ENCODE measurements at places on chromosomes 3 and 15.

- no peak for DNase-seq
Measured at GRCh38 chr3:186100398-186100797, 8.5 kb downstream of the ETV5 start.

- no peak for DNase-seq
Measured at GRCh38 chr15:34203936-34204335, 6.0 kb downstream of the KATNBL1 start.

- no peak for DNase-seq
Measured at GRCh38 chr3:74621581-74621980, 7.1 kb upstream of the CNTN3 start.

DNA sequence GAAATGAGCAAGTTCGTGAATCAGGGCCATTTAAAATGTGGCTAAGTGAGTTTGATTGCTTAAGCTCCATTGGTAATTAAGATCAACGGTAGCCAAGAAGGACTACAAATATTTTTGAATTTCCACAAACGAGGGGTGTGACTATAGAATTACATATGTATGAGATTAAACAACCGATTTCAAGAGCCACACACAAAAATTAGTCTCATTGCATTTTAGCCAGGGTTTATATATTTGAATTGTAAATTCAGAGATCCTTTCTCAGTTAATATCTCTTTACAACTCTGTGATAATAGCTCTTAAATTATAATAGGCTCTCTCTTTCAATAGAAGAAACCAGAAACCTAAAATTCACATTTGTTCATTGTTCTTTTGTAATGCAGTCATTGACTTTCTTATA, 325.6 kb upstream of the ICE2 start:
- DNase-seq, result no peak

DNA sequence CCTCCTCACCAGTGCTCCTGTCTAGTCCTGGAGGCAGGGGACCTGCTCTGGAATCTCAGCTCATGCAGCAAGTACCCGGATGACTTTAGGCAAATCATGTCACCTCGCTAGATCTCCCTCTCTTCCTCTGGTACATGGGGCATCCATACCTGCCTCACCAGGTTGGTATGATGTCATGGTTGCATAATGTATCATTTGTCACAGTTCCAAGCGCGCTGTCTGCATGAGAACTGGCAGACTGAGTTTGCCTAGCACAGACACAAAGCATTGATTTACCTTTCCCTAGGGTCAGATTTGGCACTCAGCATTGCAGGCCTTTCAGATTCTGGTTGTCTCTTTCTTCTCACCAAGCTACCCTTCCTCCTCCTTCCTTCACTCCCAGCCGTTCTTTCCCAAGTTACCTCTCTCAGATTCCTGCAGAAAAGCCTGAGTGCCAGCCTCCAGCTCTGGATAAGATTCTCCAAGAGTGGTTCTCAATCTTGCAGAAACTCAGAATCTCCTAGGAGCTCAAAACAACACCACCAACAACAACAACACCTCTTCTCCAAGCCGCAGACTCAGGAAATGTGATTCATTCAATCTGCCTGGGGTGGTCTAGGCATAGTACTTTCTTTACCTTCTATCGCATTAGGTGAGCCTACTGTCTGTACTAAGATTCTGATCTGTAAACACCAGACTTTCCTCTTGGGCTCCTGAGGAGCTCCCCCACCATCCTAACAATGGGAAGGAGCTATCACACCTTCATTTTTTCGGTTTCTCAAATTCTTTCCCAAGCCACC, 29.5 kb downstream of the FAM43A start:
- DNase-seq, result no peak

GRCh38 chr3:123076496-123077418, 9.9 kb downstream of the PDIA5 start:
- DNase-seq, result no peak

DNA sequence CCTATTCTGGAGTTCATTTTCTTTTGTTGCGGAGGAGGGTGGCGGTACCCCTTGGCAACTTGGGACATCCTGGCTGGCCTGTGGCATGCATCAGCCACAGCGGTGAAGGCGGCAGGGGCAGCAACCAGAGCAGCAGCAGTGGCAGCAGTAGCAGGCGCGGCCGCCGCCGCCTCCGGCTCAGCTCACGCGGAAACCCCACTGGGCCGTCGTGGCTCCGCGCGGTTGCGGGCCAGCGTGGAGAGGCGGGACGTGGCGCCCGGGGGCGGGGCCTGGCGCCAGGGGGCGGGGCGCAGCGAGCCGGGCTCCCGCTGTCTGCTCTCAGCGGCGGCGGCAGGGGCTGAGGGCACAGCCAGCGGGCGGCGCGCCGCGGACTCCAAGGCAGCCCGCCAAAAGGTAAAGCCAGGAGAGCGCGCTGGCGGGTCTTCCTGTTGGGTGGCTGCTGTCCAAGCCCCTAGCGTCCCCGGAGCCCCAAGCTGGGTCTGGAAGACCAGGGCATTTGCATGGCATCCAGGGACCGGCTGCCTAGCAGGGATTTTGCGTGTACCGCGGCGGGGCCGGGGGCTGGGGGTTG, 334.4 kb upstream of the THRB start:
- DNase-seq, result peak; percentile 79

GRCh38 chr15:80991421-80991820, 1.8 kb upstream of the MESD start:
- DNase-seq, result no peak

GRCh38 chr3:99934975-99935797, 117.5 kb downstream of the CMSS1 start:
- DNase-seq, result peak; percentile 58

- no peak for DNase-seq
Measured at GRCh38 chr3:115996420-115997108, 373.3 kb downstream of the GAP43 start.

- DNase-seq, result no peak
Measured at GRCh38 chr3:4837374-4837930, 141.8 kb upstream of the BHLHE40 start.

DNA sequence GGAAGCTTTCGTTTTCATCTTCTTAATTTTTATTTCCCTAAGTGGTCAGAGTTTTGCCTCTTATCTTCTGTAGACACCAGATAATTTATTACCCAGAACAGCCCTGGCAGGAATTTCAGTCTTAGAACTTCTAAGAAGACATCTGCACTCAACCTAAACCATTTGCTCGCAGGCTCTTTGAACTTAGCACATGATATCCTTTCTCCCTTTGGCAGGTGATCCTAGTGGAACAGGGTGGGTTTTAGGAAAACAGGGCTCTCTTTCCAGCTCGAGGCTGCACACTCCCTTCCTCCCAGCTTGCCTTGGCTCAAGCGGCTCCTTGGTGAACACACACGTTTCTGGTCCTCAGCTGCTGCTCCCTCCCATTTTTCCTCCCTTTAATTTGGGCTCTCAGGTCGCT, 116.5 kb downstream of the THSD4 start:
- no peak for DNase-seq

DNA sequence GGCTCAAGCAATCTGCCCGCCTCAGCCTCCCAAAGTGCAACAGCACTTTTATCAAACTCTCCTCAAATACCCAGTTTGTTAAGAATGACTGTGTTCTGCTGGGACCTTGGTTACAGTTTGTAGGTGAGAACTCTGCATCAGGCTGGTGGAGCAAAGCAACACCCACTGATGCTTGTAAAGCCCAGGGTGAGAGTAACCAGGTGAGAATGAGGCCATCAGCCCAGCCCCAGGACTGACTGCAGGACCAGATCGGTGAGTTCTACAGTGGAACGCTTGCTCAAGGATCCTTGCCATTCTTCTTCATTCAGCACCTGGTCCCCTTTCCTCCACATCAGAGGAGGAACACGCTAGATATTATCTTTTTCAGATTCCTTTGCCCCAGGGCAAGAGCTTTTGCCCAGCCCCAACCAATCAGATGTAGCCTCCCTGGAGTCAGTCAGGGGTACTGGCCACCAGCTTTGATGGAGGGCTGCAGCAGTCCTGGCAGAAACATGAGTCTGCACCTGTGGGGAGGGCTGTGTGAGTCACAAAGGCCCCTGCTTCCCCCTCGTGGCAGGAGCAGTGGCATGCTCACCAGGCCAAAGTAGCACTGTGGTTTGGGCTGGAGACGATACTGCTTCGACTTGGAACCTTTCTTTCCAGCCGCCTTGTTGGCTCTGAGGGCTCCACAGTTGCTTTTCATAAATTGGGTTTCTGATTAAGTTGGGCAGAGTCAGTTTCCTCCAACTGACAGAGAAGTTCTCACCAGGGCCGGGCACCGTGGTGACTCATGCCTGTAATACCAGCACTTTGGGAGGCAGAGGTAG, 3.5 kb upstream of the SHISA5 start:
- DNase-seq, result no peak

DNA sequence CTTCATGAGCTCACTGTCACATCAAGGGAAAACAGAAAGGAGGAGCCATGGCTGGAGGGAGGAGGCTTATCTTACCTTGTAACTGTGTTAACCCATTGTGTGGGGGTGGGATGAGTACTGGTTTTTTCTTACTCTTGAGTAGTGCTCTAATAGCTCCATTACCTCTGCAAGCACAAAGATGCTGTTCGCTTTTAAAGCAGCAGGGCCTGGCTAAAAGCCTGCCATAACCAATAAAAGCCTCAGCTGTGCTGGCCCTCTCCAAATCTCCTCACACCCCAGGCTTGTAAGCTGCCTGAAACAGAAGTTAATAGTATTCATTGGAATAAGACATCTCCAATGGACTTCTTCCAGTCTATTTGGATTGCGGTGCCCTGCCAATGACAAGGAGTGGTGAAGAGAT, 544.1 kb downstream of the TUSC7 start:
- no peak for DNase-seq

DNA sequence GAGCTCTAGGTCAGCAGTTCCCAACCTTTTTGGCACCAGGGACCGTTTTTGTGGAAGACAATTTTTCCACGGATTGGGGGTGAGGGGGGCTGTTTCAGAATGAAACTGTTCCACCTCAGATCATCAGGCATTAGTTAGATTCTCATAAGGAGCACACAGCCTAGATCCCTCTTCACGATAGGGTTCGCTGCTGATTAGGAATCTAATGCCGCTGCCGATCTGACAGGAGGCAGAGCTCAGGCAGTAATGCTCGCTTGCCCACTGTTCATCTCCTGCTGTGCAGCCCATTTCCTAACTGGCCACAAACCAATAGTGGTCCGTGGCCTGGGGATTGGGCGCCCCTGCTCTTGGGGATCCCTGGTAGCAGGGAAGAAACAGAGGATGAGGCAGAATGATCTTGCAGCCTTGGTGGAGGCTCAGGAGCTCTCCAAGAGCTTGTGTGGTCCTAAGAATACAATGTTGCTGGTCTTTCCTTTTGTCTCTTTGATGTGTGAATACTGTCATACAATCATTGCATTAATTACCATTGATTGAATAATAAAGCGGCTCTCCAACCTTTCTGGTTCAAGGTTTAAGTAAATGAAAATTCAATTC, 183.2 kb downstream of the FNDC3B start:
- DNase-seq, result no peak

GRCh38 chr3:125115640-125116039, 59.8 kb upstream of the HEG1 start:
- no peak for DNase-seq

- DNase-seq, result no peak
Measured at GRCh38 chr15:92159906-92160841, 233.5 kb upstream of the ST8SIA2 start.

- no peak for DNase-seq
Measured at GRCh38 chr3:37811625-37812498, 49.8 kb upstream of the CTDSPL start.

DNA sequence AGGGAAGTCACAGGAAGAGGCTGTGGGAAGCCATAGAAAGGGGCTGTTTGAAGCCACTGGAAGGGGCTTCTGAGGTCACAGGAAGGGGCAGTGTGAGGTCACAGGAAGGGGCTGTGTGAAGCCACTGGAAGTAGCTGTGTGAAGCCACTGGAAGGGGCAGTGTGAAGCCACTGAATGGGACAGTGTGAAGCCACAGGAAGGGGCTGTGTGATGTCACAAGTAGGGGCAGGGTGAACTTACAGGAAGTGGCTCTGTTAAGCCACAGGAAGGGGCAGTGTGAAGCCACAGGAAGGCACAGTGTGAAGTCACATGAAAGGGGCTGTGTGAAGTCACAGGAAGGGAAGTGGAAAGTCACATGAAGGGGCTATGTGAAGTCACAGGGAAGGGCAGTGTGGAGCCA, 33.1 kb downstream of the GASK1A start:
- DNase-seq, result no peak

GRCh38 chr3:158050461-158050860, 55.8 kb downstream of the SHOX2 start:
- DNase-seq, result no peak

DNA sequence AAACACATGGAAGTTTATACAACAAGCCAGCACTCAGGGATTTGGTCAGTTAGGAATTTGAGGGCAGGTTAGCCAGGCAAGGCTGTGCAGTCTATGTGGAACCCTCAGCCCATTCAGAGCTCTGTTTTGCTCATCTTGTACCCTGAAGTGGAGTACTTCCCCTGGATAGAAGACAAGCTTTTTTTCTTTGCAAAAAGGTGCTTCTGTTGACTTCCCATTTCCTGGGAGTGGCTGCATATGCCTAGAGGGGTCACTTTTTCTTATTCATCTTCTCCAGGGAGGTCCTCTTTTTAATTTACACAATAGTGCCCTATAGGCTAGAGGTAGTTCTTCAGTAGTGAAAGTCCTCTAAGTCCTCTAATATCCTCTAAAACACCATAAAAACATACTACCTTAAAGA, 225.0 kb upstream of the P2RY1 start:
- no peak for DNase-seq

DNA sequence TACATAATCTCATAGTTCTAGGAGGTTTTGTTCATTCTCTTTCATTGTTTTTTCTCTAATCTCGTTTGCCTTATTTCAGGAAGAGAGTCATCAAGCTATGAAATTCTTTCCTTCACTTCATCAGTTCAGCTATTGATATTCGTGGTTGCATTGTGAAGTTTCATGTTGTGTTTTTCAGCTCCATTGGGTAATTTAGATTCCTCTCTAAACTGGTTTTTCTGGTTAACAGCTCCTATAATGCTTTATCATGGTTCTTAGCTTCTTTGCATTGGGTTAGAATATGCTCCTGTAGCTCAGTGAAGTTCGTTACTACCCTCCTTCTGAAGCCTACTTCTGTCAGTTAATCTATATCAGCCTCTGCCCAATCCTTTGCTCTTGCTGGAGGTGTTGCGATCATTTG, 69.4 kb upstream of the CD96 start:
- DNase-seq, result no peak

DNA sequence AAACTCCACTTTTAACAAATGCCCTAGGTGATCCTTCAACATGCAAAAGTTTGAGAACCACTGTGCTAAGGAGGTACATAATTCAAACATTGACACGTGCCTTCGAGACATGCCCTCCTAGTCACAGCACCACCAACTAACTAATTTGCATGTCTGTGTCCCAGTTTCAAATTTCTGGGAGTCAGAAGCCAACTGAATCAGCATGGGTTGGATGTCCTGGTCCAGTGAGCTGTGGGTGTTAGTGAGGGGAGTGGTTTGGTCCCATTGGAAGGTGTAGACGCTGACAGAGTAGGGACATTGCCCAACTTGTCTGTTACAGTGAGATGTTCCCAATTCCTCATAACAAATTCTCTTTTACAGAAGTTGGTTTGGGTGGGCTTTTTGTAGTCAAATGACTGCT, 67.3 kb upstream of the ADPGK start:
- DNase-seq, result no peak

Measured in right forelimb (tissue), 1 donor.